Endodermal cell (in vitro differentiated cells): ENCODE measurements at places on chromosomes 5 and 9. TPM values are rescaled to one million over a fixed set of nuclear protein-coding genes. Genes with fewer than 3 reads are reported as not detected.

MARCHF3 gene
- total RNA-seq = 3.3 to 4.6 TPM (median 4.4 TPM) in 3 replicates

IL6ST gene
- 30.4 and 33.1 TPM in 2 replicates for total RNA-seq

CYSRT1 gene
- total RNA-seq = 1.4 and 1.8 TPM in 2 replicates

HMCN2 gene
- total RNA-seq = 2.3 and 3.3 TPM in 2 replicates

GADD45G gene
- total RNA-seq = 5.1 to 24.9 TPM (median 5.6 TPM) in 3 replicates

OR1Q1 gene
- not detected in 2 replicates for total RNA-seq

TOR1A gene
- total RNA-seq = 45.7 and 48.4 TPM in 2 replicates

CCL21 gene
- not detected in 2 replicates for total RNA-seq

TARS1 gene
- 119 to 143 TPM (median 139 TPM) in 3 replicates for total RNA-seq

C9orf153 gene
- 0.51 to 0.99 TPM (median 0.53 TPM) in 3 replicates for total RNA-seq

TGFBI gene
- 4.3 to 8.4 TPM (median 4.9 TPM) in 3 replicates for total RNA-seq

OMD gene
- not detected in 3 replicates for total RNA-seq

RNF183 gene
- total RNA-seq = 0.48 TPM in 1 of 2 replicates, not detected in the other

OBP2B gene
- total RNA-seq = not detected in 2 replicates

CDC20B gene
- total RNA-seq = 0.13 and 0.27 TPM in 2 replicates

FBXW2 gene
- total RNA-seq = 63.2 and 66.1 TPM in 2 replicates

PCA3 gene
- not detected in 2 replicates for total RNA-seq

LRRC70 gene
- 1.4 to 2.6 TPM (median 1.6 TPM) in 3 replicates for total RNA-seq

INSL6 gene
- not detected in 2 replicates for total RNA-seq

CATSPER3 gene
- total RNA-seq = 0.54 to 1.0 TPM (median 0.64 TPM) in 3 replicates

PCDHA12 gene
- 8.9 to 11.7 TPM (median 11.2 TPM) in 3 replicates for total RNA-seq

CARTPT gene
- total RNA-seq = not detected in 2 replicates

PTGR1 gene
- total RNA-seq = 175 and 204 TPM in 2 replicates

LCN10 gene
- 0.36 and 1.1 TPM in 2 replicates for total RNA-seq

FAM169A gene
- 46.7 and 50.5 TPM in 2 replicates for total RNA-seq
